Kidney epithelial cell (primary cell): ENCODE measurements at places on chromosomes 5 and 9.

DNA sequence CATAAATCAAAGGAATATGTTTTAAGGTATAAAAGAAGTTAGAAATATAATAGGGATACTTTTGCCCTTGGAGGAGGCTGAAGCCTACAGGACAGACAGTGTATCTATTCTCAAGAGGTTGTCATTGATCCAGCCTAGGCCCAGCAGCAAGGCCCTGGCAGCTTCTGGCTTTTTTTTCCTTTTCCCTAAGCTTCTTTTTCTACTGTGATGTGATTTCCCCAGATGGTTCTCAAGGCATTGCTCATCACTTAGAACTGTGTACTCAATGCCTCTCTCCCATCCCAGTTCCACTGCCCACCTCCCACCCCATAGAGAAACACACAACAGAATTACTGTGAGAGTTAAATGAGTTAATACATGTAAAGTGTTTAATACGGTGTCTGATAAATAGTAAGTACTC is 88.6 kb downstream of the SLC44A1 start:
- DNase-seq = no peak

- DNase-seq = no peak
These were observed 98.3 kb downstream of the PSD2 start for GRCh38 chr5:139893873-139894272.

- no peak for DNase-seq
These were observed 60.9 kb upstream of the GLRX start for GRCh38 chr5:95883185-95884016.

- DNase-seq = peak; percentile 32
These were observed 133.2 kb downstream of the MTX3 start for GRCh38 chr5:79857714-79858409.

DNA sequence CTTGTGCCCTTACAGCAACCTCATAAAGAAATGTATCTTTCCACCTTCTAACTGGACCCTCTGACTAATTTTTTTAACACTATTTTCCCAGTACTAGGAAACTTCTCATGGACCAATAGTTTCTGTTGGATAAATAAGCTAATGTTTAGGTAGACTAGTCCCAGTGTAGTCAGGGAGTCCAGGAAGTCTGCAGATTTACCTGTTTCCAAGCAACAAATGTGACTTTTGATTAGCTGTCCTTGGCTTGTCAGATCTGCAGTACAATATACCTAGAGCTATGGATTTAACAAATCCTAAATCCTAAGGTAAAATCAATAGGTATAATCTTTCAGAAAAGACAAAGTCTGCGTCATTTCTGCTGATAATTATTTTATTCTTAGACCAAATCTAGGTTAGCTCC is 55.7 kb downstream of the FAM174A start:
- DNase-seq = no peak

DNA sequence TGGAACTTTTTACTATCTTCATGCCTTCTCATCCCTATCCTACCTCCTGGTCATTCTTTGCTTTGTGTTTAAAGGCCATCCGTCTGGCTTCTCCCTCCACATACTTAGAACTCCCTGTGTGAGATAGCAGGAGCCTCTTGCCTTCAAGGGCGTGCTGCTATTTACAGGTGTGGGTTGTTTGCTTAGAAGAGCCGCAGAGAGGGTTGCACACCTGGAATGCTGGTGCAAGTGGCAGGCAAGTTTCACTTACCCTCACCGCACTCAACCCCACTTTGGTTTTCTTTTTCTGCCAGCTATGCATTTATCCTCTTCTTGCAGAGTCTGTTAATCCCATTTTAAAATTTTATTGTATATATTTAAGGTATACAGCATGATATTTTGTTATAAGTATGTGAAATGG is 12.6 kb downstream of the SKP2 start:
- no peak for DNase-seq

DNA sequence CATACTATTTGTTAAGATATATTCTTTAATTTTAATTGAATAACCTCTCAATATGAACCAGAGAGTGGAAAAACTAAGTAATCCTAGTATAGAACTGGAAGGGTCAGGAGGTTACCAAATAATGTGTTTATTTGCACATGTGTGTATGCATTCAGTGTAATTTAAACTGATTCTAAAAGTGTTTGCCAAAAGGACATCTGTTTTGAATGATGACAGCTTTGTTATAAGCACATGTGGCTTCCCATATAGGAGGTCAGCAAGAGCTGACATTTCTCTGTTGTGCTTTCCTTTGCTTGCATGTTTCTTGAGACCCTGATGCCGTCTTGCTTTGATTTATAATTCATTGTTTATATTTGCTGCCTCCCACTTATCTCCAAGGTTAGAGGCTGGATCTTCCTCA is 383.4 kb downstream of the BRINP1 start:
- no peak for DNase-seq

GRCh38 chr9:127049581-127049980 is 72.9 kb downstream of the ANGPTL2 start:
- no peak for DNase-seq

DNA sequence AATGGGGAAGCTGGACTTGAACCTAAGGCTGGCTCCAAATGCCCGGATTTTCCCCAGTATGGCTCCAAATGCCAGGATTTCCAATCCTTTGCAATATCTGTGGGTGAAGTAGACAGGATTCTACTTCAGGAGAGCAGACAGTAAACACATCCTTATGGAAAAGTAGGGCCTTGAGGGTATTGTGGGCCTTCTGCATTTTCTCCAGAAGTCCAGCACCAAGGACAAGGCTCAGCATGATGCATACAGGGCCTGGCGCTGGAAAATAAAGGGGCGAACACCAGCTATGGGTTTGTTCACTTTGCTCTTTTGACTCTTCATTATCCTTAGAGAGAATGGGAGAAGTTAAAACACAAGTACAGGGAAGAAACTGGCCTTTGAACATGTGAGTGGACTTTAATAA is 347.5 kb downstream of the SEMA5A start:
- DNase-seq = no peak

GRCh38 chr9:78397454-78397853 is 100.5 kb downstream of the PSAT1 start:
- no peak for DNase-seq

DNA sequence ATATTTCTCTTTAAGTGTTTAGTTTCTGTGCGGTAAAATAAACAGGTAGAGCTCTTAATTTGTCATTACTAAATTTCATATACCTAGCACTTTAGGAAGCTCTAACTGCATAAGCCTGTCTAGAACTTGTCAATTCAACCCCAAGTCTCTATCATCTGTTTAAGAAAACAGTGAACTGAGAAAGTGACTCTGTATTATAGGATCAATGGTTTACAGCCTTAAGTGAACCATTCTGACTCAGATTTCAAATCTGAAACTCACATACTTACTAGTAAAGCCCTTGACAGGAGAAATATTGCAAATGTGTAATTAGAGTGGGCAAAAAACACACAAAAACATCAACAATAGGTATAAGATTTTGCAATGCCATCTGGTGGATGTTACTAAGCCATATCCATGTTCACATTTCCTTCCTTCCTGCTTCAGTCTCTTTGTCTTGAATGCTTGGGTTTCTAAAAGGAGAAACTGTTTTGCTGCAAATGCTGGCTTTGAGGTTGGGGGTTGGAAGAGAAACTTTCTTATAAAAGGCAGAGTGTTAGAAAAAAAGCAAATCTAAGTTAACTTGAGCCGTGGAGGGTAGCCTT is 101.8 kb downstream of the DOCK8 start:
- DNase-seq = no peak

DNA sequence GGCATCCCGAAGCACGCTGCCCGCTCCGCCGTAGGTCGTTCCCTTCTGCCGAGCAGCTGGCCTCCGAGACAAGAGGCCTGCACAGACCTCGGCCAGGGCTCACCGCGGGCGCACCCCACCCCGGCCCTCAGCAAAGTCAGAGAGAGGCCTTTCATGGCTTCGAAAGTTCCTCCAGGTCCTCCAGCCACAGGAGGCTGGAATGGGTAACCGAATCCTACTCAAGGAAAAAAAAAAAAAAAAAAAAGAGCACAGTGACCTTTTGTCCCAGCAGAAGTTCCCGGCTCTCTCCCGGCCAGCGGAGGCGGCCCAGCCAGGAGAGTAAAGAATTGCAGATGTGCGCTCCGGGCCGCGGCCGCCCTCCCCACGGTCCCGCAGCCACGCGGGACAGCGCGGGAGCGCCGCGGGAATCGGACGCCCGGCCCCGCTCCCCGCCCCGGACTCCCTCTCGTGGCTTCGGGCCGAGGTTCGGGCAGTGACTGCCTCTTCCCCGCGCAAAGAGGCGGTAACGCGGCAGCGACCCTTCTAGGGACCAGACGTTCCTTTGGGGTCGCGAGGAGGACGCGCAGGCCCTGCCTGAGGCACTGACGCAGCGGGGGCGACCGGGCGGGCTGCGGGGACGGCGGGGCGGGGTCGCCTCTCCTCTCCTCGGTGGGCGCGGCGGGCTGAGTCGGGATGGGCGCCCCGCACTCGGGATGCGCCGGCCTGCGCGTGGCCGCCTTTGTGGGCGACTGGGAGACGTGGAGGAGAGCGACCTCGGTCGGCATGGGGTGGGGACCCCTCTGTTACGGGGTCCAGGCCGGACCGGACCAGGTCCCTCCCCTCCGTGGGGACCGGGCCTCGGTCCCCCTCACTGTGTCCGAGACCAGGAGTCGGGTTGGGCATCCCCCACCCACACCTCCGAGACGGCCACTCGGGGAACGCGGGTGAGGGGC is 754 bp downstream of the GFPT2 start:
- DNase-seq = no peak

GRCh38 chr5:57324861-57325260 is 151.0 kb downstream of the GPBP1 start:
- DNase-seq = no peak

DNA sequence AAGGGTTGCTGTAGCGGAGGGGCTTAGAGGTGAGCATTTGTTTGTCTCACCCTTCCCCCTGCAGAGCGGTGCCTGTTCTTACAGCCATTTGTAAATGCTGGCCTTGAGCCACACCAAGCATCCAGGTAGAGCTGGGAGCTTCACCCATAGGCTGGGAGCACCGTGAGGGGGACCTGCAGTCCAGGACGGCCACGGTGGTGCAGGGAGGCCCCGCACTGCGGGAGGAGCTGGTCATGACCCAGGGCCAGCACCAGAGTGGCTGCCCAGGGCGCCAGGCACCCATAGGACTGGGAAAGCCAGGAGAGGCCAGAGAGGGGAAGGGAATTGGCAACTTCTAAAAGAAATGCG is 197.3 kb upstream of the ADAMTS16 start:
- no peak for DNase-seq

DNA sequence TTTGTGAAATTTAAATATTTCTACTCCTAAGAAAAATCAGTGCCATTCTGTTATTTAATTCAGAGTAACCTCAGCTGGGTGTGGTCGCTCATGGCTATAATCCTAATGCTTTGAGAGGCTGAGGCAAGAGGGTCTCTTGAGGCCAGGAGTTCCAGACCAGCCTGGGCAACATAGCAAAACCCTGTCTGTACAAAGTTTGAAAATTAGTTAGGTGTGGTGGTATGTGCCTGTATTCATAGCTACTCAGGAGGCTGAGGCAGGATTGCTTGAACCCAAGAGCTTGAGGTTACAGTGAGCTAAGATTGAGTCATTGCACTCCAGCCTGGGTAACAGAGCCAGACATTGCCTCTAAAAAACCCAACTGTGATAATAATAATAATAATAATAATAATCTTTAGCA is 44.8 kb upstream of the CNTLN start:
- DNase-seq = no peak

GRCh38 chr5:14209836-14210235 is 66.7 kb downstream of the TRIO start:
- no peak for DNase-seq

- no peak for DNase-seq
These were observed 249.5 kb downstream of the MAN2A1 start for GRCh38 chr5:109939116-109939682.

DNA sequence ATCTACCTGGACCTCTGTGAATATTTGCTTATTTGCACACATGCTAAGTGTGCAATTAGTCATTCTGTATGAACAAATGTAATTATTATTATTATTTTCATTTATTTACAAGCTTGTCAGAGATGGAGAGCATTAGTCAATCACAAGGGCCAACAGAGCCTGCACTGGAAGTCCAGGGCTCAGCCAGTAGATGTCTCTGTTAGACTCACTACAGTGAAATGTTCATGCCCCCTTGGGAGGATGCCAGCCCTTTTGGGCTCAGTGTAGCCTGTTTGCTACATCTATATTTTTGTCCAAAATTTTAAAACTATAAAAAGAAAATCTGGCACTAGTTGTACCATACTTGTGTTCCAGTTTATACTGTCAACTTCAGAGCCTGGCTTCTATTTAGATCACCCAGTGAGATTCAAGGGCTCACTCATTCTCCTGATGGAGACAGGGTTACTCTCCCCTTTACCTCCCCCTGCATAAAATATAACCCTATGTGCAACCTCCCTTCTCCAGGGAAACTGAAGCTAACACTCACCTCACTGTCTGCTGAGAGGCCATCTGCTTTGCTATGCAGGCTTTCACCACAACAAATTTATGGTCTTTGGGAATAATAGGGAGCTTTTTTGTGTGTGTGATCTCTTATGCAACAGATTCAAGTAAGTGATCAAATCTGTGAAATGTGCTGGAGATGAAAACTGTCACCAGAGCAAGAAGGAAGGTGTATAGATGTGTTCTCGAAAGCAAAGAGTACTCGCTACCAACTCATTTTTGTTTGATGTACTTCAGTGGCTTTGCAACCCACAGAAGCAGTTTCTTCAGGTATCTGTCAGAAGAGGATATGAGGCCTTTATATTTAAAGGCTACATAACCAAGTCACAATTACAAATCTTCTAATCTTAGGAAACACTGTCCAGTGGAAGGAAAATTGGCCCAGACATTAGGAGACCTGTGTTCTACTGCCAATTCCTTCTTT is 99.9 kb upstream of the TLE4 start:
- no peak for DNase-seq

DNA sequence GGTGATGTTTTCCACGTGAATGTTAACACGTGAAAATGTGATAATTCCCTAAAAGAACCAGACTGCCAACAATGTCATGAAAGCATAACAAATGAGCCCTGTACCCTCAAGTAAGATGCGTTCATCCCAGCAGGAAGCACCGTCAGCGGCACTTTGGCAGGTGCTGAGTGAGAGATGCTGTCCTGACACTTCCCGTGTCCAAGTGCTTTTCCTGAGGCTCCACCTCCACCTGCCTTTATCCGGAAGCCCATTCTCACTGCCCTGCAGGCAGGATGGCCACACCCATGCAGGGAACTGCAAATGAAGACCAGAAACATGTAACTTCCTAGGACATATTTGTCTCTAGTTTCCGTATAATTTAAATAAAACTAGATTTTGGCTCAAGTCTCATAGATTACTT is 238.0 kb upstream of the IRX2 start:
- DNase-seq = no peak

GRCh38 chr9:130493021-130493420 is 48.3 kb downstream of the ASS1 start:
- DNase-seq = no peak

DNA sequence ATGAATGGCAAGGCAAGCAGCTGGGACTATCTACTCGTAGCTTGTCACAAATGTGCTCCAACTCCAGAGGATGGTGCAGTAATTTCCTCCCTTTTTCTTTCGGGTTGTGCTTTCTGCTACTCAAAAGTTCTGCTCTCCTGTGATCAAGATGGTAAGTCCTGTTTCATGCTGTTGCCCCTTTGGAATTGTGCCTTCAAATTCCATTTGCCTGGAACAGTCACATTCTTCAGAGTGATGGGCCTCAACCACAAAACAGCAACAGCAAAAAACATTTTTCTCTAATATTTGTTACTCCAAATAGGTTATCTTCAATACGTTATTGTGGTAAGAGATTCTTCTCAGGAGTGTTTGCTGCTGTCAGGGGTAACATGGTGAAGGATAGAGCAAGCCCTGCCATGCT is 209.3 kb downstream of the PALM2AKAP2 start:
- no peak for DNase-seq
